Right renal pelvis (tissue), 4 donors: ENCODE measurements at places on chromosomes 11 and 22. TPM values are rescaled to one million over a fixed set of nuclear protein-coding genes. Genes with fewer than 3 reads are reported as not detected.
A peak's percentile ranks its signal among the peaks of the same experiment; 100 is the strongest.

The SYCE3 gene
- polyA plus RNA-seq, result not detected

The CCDC88B gene
- 2.1 TPM for polyA plus RNA-seq

The UQCR10 gene
- 158 TPM for polyA plus RNA-seq

The RTN4R gene
- polyA plus RNA-seq, result 6.2 TPM

The RASGRP2 gene
- polyA plus RNA-seq, result 5.6 TPM

The RAG1 gene
- 4.2 TPM for polyA plus RNA-seq

The SERPIND1 gene
- polyA plus RNA-seq, result 3.8 TPM

The RIMBP3C gene
- polyA plus RNA-seq, result 0.33 TPM

The MICAL2 gene
- 6.3 TPM for polyA plus RNA-seq

The H19 gene
- 3,162 TPM for polyA plus RNA-seq

The GAB4 gene
- not detected for polyA plus RNA-seq

The CLMP gene
- polyA plus RNA-seq, result 42.0 TPM

The RFPL1 gene
- polyA plus RNA-seq, result 1.2 TPM

DNA sequence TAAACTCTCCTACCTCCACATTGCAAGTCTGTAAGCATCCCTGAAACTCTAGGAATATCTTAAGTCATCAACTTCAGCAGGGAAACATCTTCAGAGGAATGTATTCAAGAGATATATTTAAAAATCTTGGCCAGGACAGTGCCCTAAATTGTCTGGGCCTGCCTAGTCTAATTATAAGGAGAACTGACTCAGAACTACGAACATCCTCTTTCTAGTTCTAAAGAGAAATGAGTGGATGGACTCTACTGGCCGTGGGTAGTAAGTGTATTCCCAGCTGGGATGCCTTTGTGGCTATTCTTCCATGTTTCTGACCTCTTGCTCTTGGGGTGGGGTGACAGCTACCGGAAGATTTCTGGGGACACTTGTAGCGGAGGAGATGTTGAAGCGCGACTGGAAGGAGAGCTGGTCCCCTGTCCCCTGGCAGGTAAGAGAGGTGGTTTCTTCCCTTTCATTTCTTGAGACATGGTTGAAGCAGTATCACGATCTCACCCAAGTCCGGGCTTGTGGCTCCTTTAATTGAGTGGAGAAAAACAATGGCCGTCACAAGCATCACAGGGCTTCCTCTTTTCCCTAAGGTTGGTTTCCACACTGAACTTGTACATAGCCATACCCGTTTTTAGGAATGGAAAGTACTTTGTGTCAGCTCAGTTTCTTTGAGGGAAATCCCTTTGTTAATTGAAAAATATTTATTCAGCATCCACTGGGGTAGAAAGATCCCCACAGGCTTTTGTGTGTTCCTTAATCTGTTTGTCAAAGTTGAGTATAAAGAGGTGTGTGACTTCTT is 97.7 kb upstream of the SORL1-AS1 start:
- no peak for DNase-seq

DNA sequence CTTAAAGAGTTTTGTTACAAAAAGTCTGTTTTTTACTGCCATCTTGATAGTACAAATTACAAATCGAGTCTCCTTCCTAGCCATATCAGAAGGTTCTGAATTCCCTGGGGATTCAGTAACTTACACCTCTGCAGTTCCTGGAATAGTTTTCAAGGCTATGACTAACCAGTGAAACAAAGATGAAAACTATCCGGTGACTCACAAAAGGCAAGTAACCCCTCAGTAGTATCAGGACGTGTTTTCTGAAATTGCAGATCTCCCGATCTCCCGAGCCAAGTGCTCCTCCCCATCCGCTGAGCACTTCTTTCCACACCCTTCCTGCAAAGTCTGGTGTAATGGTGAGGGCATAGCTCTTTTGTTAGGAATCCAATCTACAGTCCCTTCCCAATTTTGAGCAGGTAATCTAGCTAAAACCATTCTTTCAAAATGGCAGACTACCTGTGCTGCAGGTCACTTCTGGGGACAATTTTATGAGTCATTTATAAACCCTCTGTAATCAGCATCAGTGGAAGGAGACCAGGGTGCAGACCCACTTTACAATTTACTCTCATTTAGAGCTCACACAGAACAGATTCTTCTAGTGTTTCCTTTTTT is 7.7 kb downstream of the E2F8 start:
- no peak for DNase-seq

DNA sequence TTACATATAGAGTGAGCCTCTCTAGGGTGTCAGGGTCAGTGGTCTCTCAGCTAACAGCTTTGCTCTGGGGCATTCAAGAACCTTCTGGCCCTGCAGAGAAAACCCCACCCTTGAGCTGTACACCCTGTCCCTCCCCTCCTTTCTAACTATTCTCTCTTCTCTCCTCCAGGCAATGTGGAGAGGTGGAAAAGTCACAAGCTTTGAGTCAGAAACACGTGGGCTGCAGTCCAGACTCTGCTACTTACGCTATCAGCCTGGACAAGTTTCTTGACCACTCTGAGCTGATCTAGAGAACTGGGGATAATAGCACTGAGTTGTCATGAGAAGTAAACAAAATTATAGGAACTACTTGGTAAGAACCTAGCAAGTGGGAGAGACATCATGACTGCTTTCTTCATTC is 10.7 kb upstream of the FAM83F start:
- DNase-seq, result no peak

DNA sequence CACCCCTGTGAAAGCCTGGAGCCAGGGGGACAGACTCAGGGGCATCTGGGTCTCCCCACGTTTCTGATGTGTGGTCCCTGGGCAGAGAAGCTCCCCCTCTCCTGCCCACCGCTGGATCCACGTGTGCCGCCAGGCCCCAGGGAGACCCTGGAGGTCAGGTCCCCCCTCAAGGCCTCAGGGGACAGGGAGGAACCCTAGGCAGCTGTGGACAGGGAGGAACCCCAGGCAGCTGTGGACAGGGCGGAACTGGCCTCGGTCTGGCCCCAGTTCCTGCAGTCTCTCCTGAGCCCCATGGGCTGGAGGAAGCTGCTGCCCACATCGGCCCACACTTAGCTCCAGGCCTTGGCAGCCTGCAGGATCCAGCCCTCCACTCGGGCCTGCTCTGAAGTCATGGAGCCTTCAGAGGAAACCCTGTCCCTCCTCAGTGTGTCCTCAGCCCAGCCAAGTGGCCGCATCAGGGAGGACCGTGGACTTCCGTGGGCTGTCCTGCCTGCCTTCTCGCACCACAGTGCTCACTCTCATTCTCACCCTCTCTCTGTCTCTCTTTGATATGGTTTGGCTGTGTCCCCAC is 127.7 kb downstream of the BRD1 start:
- no peak for DNase-seq

GRCh38 chr11:8247312-8247711 is 16.4 kb downstream of the LMO1 start:
- DNase-seq, result no peak

- no peak for DNase-seq
Measured at GRCh38 chr22:19022755-19023154, 86.7 kb upstream of the PRODH start.

- no peak for DNase-seq
Measured at GRCh38 chr11:124812876-124813275, 12.7 kb upstream of the MSANTD2 start.

GRCh38 chr22:23750367-23750713 is 572 bp downstream of the ZNF70 start:
- no peak for DNase-seq

- no peak for DNase-seq
Measured at GRCh38 chr22:41009222-41009948, 58.2 kb downstream of the RBX1 start.

DNA sequence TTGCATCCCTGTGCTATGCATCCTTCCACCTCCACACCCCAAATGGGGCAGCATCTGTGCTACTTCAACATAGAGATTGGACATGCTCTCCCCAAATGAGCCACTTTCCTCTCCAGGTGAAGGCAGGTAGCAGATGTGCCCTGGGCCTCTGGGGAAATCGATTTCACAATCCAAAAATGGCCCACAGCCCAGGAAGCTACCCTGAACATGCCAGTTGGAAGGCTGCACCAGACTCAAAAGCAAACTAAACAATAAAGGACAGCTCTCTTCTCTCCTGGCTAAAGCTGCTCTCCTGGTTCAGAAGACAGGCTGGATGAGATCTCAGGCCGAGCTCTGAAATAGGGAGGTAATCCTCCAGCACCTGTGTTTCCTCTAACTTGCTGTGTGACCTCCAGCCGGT is 19.7 kb downstream of the ISX start:
- no peak for DNase-seq

- no peak for DNase-seq
Measured at GRCh38 chr11:62497132-62497801, 49.3 kb downstream of the AHNAK start.

DNA sequence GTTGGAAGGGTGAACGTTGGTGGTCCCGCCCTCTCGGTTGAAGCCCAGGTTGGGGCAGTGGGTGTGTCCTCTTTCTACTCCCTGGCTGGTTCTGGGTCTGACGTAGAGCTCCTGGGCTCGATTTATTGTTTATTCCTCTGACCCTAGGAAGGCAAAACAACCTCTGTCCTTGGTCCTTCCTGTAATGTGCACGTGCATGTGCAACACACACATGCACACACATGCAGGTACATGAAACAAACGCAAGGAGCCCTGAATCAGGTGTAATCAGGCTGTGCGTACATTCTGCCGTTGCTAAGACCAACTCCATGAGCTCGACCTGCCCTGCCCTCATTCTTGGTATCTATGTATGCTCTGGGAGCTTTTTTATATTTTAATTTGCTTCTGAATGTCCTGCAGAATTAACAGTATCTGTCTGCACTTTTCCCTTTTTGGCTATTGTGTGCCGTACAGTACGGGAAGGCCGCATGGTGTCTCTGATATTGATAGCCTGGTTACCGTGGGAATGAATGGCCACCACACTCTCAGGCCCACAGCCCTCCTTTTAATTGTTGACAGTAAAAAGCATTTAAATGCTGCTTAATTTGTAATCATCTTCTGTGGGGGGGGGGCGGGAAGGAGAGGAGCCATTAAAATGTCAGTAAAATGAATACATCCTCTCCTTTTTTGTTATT is 66.0 kb upstream of the NNMT start:
- no peak for DNase-seq

GRCh38 chr11:121696931-121697670 is 244.3 kb upstream of the SORL1-AS1 start:
- no peak for DNase-seq

DNA sequence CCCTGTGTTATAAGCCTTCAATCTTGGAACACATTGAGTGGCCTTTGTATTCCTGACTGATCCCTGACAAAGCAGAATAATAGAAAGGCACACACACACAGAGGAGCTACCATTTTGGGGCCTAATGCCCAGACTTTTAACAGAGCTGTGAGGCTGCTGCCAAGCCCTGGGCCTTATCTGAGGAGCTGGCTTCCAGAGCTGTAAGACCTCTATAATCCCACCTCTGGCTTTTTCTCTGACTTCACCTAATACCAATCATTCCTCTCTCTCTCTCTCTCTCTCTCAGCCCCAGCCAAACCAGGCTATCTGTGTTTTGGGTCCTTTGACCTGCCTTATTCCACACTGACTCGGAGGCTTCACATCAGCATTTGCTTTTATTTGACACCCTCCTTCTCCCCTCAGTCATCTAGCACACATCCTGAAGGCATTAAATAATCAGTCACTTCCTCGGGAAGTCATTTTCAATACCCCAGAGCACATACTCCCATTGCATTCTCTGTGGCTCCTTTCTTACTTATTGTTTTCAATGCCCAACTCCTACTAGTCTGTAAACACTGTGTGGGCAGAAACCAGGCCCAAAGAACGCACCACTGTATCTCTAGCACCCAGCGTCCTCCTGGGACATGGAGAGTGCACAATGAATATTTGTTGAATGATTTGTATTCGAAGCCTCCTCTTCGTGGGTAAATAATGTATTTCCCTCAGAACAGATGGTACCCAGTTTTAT is 21.2 kb upstream of the TRIM44 start:
- DNase-seq, result no peak

- DNase-seq, result peak; percentile 49
Measured at GRCh38 chr11:109424901-109425300, 2.9 kb downstream of the C11orf87 start.

- DNase-seq, result no peak
Measured at GRCh38 chr22:32476281-32477195, 1.9 kb downstream of the FBXO7 start.
